Pons (tissue), 1 donor: ENCODE measurements at places on chromosomes 6 and 20.
A peak's percentile ranks its signal among the peaks of the same experiment; 100 is the strongest.

GRCh38 chr6:12483712-12484111 lies 193.6 kb downstream of the EDN1 start:
- DNase-seq: peak; percentile 22

GRCh38 chr6:8149350-8149749 lies 47.0 kb upstream of the EEF1E1 start:
- DNase-seq: no peak

GRCh38 chr6:79570129-79571029 lies 33.1 kb upstream of the LCA5 start:
- no peak for DNase-seq

- DNase-seq: no peak
These were observed 307.9 kb upstream of the POU3F2 start for GRCh38 chr6:98526465-98526864.

DNA sequence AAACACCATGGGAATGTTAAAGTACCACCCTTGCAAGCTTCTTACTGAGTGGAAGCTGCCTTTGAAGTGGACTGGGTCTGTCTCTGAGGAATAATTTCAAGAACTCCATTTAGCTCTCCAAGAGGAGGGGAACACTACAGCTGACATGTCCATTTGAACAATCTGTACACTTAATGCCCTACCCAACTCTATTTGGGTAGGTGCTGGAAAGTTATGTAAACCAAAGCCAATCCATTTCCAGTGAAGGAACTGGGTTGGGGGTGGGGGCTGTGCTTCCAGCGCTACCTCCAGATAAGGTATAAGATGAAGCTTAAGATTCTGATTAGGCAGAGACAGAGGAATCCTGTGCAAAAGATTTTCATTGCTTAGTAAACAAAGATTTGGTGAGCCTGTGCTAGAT lies 122.0 kb downstream of the TCP11 start:
- no peak for DNase-seq

DNA sequence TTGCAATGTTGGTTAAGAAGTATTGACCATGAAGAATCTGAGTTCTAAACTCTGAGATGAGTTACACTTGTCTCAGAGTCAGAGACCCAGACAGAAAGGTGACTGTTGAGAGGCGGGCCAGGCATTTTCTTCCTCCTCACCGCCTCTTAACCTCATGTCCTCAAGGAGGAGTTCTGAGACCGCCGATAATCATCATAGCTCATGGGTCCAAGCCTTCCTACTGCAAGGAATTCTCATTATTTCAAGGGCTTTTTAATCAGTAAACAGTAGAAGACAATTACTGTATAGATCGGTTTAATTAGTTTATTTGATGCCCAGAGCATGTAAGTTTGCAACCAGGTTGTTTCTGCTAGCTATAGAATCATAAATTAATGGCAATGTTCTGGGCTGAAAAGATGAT lies 382.4 kb upstream of the MMS22L start:
- no peak for DNase-seq

GRCh38 chr6:150689900-150690590 lies 90.4 kb downstream of the PLEKHG1 start:
- no peak for DNase-seq

- no peak for DNase-seq
These were observed 108.4 kb downstream of the JAG1 start for GRCh38 chr20:10565191-10565921.

- DNase-seq: no peak
These were observed 43.8 kb downstream of the TAF4 start for GRCh38 chr20:62021793-62022385.
